ENCODE measurements at places on chromosomes 3 and 15.
A peak's percentile ranks its signal among the peaks of the same experiment; 100 is the strongest.

GRCh38 chr3:7999384-7999783 is 502.2 kb upstream of the LMCD1 start:
- no peak for DNase-seq

DNA sequence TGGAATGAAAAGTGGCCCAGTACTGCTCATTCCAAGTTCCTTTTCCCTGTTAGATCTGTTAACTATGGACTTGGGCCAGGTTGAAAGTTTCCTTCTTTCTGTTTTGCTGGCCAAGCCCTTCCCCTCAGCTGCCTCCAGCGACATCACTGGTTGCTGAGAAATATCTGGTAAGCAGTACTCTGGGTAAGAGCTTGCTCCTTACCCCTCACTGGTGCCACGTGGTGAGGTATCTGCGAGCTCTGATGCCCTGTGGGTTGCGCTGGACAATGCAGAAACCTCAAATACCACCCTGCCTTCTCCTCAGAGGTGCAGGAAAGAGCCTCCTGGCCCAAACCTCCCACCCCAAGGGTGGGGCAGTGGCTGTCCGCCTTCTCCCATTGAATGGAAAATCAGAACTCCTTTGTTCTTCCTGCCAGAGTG is 42.9 kb upstream of the APH1B start:
- DNase-seq, result no peak

GRCh38 chr3:126858887-126859286 is 124.0 kb upstream of the PLXNA1 start:
- DNase-seq, result no peak

DNA sequence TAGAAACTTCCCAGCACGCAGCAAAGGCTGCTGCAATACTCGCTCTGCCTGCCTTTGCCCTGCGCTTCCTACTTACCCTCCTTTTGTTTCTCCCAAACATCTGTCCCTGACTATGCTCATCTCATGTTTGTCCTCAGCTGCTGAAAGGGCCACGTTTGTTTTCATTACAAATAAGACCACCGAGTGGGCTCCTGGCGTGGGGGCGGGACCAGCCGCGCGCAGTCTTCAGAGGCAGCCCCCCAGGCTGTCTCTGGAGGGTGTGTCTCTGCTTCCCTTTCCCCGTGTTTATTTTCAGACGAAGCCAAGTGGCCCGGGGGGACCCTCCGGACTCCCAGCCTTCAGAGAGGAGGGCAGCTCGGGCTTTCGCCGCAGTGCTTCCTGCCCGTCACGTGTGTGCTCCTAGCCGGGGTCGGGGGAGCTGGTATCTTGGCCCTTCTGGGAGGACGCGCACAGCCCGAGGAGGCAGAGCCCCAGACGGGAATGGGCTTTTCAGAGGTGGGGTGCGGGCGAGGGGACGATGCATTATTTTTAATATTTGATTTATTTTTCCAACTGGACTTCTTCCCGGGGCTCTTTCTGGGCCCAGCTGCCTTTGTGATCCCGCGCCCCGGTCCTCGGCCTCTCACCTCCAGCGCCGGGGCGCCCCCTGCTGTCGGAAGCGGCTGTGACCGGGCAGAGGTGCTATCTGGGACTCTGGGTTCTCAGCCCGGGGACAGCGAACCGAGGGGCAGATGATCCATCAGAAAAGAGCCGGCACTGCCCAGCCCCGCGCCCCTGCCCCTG is 70.0 kb upstream of the CGNL1 start:
- peak; percentile 82 for DNase-seq

DNA sequence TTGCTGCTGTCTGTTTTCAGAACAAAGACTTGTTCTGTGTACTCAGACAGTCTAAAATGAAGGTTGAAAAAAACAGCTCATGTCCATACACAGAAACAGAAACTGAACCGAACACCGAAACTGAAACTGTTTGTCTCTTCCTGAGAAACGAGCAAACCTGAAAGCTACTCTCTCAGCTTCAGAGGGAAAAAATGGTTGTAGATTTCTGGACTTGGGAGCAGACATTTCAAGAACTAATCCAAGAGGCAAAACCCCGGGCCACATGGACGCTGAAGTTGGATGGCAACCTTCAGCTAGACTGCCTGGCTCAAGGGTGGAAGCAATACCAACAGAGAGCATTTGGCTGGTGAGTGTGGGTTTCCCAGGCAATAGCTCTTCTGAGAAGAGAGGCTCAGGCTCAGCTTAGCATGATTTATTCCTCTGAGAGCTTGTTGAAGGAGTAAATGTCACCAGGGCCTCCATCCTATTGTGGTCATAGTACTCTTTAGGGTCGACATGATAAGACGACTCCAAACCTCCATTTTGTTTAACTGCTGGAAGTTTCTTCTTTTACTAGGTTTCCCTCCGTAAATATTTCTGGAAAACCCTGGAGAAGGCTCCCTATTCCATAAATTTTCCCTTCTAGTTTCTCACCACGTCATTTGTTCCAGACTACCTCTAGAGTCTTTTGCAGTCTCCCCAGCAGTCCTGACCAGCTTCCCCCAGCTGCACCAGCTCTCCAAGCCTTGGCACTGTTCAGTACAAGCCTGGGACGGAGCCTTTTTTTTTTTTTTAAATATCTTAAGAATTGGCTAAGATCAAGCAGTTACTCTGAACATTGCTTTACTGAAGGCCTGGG is at the start of gene RTP4:
Gene RTP4, plus strand, starts transcription at position 135 of the 838 bp plus-strand sequence. Its CDS starts 57 bp downstream, at position 192.
- peak; percentile 15 for DNase-seq

GRCh38 chr3:188271226-188271914 is 117.4 kb downstream of the LPP start:
- no peak for DNase-seq

DNA sequence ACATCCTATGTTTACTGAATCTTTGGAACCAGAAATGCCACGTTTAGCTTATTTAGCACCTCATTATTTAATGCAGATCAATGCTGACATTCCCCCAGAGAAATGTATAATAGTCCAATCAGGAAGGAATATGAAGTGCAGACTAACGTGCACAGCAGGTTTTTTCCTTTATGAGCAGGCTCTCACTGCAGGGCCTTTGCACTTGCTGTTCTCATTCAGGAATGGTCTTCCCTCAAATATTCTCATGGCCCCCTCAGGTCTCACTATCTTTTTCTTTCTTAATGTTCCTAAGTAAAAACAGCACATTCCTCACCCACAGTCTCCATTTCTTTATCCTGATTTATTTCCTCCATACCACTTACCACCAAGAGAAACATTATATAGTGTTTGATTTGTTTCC is 174.6 kb downstream of the FOXP1 start:
- no peak for DNase-seq

- DNase-seq, result peak; percentile 43
Measured at GRCh38 chr3:71724584-71725270, 475 bp downstream of the EIF4E3 start.

- no peak for DNase-seq
Measured at GRCh38 chr3:61452535-61453090, 108.8 kb upstream of the PTPRG start.

DNA sequence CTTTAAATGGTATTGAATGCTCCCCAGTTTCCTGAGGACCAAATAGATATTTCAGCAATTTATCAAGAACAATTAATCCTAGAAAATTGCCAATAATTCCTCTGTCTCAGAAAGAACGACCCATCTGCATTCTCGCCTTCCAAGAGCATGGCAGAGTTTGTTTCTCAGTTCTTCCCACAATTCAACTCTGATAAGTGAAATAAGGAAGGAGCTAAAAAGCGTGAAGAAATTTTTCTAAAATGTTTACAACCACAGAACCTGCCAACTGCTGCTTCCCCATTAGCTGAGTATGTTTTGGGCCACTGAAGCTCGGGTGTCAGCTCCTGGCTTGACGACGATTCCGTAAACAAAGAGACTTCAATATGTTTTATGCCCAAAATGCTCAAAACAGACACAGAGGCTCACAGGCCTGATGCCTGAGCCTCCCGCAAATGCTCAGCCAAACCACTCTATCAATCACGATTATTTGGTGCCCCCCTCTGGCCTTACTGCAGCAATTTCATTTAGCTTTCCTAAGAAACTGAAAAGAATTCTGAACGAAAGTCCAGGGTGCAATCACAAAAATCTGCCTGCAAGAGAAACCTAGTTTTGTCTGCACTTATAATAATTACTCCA is 259.2 kb upstream of the CCDC54 start:
- no peak for DNase-seq

- DNase-seq, result no peak
Measured at GRCh38 chr3:186283651-186284348, 78.2 kb downstream of the DGKG start.

DNA sequence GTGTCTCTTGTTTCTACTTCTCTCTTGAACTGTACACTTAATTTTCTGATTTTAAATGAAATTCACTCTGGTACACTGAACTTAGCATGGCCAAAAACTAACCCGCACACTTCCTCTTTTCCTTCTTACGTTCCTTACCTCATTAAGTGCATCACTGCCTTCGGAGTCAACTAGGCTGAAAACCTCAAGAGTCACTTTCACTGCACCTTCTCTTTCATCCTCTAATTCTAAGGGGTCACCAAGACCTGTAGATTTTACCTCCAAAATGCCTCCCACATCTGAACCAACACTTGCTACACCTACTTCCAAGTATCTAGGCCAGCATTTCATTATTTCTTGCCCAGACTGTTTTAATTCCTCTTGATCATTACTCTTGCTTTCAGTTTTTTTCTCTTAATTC is 6.6 kb downstream of the CBLB start:
- DNase-seq, result no peak

DNA sequence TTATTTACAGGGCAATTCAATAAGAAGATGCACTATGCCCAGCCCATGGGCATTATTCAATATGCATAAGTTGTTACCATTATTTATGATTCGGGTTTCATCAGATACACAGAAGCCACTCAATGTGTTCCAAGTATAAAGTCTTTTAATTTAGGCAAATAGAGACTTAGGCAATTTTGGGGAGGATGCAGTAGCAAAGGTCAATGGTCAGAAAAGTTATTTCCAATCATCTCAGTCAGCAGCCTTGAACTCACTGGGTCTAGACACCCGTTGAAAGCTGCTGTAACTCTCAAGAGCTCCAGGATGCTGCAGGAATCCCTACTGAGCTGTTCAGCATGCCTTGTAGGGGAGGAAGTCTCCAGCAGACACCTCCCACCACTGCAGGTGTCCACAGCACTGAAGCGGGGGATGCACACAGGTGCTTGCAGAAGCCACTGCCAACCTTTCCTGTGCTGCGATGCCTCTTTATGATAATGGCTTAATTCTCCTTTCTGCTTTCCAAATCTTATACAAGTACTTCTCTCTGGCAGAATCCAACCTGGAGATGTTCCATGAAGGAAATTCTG is 155.0 kb upstream of the SUCLG2 start:
- no peak for DNase-seq

DNA sequence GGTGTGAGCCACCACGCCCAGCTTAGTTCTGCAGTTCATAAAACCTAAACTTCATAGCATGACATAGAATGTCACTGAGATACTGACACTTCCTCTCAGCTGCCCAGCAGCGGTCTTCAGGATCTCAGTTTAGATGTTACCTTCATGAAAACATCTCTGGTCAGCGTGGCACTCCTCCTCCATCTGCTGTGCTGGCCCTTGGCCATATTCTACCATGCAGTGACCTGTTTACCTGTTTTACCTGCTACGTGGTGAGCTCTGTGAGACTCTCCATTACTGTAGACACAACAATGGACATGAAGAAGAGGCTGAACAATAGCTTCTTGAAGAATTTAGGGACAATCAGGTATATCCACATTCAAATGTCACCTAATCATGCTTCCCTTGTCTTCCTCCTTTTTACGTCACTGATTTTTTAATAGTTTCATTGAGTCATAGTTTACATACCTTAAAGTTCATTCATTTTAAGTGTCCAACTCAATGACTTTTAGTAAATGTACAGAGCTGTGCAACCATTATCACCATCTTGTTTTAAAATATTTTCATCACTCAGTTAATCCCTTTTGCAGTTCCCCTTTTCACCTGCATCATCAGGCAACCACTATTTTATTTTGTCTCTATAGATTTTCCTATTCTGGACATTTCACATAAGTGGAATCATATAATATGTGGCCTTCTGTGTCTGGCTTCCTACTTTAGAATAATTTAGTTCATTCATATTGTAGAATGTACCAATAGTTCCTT is 32.2 kb upstream of the PTPN23 start:
- DNase-seq, result no peak

DNA sequence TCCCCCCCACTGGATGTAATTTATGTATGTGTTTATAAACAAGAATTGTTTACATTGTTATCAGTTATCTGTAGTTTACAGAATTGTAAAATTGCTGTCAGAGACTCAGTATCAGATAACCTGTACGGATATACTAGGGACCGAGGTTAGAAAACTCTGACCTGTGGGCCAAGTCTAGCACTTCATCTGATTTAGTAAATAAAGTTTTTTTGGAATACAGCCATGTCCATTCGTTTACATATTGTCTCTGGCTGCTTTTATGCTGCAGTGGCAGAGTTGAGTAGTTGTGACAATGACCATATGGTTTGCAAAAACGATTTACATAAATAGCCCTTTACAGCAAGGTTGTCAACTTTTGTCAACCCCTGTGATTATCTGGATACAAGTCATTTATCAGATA is 52.6 kb downstream of the LRRC28 start:
- no peak for DNase-seq

DNA sequence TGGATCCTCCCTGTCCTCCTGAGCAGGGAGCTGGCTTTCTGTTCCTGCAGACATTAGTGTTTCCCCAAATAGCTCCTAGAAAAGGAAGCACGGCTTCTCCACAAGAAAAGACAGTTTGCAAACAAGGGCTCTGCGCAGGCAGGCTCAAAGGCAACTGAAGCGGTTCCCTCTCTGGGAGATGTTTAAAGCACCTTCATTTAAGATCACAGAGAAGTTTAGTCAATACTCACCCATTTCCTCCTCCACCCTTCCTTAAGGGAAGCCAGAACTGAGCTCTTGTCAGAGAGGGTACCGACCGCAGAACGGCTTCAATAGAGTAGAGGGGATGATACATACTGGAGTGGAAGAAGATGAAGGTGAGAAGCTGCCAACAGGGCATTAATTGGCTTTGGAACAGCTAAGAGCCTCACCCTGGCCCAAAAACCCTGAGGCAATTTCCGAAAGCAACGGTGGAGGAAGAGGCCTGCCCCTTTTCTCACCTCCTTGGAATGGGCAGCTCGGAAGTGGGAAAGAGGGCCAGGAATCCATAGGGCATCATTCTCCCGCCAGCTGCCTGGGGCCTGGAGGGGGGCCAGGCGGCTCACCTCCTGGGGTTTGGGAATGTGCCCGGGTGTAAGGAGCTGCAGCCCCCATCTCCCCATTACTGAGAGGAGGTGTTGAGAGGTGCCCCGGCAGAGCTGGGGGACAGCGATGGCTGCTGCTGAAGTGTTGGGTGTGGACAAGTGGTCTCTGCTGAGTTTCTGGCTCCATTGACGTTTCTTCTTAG is 4.8 kb upstream of the EPHB3 start:
- DNase-seq, result no peak

DNA sequence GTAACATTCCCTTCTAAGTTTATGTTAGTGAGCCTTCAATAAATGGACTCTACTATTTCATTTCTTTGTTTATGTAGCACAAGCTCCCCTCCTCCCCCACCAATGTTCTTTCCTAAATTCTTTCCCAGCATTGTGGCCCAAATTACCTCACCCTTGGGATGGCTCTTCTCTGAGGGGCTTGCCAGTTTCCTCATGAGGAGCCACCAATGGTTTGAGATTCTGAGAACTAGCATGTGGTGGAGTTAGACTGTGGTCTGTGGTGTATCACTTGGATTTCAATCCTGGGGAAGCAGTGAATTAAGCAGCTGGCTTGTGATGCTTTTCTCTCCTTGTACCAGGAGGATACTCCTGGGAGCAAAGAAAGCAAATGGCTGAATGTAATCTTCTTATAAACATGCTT is 50.0 kb upstream of the NPHP3 start:
- no peak for DNase-seq

All from activated T-cell treated with anti-CD3 and anti-CD28 coated beads for 48 hours (primary cell).